Putamen (tissue), 1 donor: ENCODE measurements at places on chromosomes 3 and 15.

GRCh38 chr15:84795186-84795585, 22.0 kb upstream of the ALPK3 start:
- DNase-seq = no peak

DNA sequence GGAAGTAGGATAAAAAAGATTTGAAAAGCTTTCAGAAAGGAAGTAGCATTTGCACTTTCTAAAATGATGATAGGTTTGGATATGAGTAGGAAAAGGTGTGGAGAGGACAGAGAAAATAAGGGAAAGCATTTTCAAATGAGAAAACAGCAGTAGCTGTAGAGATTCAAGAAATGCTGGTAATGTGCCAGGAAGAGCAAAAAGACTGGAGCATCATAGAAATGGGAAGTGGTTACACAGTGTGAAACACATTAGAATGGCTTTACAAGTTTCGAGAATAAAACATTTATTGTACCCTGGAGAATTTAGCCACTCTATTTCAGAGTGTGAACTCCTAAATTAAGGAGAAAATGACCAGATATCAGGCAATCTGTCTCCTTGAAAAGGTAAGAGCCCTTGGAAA, 108.3 kb upstream of the CHL1 start:
- DNase-seq = no peak

DNA sequence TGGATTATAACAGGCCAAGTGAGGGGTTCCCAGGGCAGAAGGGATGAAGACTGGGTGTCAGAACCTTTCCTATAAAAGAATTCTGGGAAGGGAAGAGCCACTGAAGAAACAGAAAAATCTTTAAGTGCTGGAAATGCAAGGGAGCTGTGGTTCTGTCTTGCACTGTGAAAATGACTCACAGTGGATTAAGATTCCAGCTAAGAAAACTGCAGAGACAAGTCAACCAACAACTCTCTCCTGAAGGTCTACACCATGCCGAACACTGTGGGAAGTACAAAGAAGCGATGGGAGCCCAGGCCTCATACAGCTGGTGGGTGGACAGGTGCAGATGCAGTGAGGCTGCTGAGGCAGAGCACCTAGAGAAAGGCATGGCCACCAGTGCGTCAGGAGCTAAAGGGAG, 27.7 kb downstream of the ZDHHC3 start:
- DNase-seq = no peak

GRCh38 chr3:52685709-52686691, at the start of the genes GNL3 and PBRM1:
Gene GNL3 (plus strand): TSS chr3:52686032. CDS start chr3:52686093, 61 bp downstream.
Gene PBRM1 (minus strand): TSS chr3:52685913.
- DNase-seq = peak; percentile 96

- DNase-seq = no peak
Observed at GRCh38 chr15:39624806-39625205, 43.9 kb downstream of the THBS1 start.

DNA sequence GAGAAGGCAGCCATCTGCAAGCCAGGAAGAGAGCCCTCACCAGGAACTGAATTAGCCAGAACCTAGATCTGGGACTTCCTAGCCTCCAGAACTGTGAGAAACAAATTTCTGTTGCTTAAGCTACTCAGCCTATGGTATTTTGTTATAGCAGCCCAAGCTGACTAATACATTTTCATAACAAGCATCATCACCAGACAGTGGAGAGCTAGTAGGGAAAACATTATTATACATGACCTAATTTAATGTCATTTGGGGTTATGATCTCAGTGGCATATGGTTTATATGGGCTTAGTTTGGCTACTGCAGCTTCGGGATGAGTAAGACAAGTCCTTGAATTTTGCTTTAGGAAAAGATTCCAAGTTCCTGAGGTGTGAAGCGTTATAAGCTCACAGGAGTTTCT, 35.6 kb downstream of the LNP1 start:
- DNase-seq = no peak
